ENCODE measurements at places on chromosomes 1 and 21. TPM values are rescaled to one million over a fixed set of nuclear protein-coding genes. Genes with fewer than 3 reads are reported as not detected.

DNA sequence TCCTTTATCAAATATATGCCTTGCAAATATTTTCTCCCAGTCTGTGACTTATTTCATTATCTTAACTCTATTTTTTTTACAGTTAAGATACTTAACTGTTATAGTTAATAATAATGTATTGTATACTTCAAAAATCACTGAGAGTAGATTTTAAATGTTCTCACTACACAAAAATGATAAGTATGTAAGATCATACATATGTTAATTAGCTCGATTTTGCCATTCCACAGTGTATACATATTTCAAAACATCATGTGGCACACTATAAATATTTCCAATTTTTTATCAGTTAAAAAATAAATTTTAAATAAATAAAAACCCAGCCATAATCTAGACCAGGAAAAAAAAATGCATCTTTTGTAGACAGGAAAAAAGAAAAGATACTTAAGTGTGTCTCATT, 27.2 kb downstream of the CTTNBP2NL start:
- DNase-seq, result no peak

DNA sequence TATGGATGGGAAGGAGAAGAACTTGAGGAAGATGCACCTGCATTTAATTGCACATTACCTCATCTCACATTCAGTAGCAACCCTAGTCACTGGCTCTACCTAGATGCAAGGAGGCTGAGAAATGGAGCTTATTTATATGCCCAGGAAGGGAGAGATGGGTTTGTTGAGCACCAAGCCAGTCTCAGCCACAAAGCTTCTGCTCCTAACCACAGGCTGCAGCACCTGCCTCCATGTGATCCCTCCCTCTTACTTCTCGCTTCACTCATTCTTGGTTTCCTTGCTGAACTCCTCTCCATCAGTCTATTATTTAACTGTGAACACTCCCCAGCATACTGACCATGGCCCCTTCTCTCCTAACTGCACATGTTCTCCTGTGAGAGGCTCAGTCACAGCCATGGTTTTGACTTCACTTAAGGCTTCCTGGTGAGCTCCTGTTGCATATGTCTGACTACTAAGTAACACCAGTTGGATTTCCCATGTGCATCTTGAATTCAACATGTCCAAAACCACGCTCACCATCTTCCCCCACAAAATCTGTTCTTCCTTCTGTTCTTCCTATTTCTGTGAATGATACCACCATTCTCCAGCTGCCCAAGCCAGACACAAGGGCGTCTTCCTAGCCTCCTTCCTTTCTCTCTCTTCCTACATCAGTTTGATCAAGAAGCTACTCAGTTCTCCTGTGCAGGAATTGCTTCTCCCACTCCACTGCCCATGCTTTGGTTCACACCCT, 139.8 kb downstream of the AK5 start:
- DNase-seq, result no peak

SLC25A24 gene
- total RNA-seq, result 22.1 TPM

GRCh38 chr1:23403735-23404486, 20.6 kb downstream of the TCEA3 start:
- peak; percentile 71 for DNase-seq

COL8A2 gene
- total RNA-seq, result 0.24 TPM

VWA5B1 gene
- not detected for total RNA-seq

DDX20 gene
- total RNA-seq, result 21.5 TPM

DNA sequence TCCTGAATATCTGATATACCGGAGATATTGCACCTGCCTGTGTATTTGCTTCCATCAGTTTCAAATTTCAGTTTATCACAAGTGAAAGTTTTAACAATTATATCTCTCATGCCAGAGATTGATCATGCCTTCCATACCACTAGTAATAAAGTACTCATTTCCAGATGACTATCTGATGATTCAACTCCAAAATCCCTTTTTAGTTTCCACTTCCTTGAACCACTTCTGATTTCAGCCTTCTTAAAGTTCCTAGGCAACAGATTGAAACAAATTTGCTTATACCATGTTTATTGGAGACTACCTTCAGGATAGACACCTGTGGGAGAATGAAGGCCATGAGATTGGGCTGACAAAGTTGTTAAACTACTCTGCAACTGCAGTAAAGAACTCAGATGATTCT, 21.5 kb upstream of the COL11A1 start:
- no peak for DNase-seq

DNA sequence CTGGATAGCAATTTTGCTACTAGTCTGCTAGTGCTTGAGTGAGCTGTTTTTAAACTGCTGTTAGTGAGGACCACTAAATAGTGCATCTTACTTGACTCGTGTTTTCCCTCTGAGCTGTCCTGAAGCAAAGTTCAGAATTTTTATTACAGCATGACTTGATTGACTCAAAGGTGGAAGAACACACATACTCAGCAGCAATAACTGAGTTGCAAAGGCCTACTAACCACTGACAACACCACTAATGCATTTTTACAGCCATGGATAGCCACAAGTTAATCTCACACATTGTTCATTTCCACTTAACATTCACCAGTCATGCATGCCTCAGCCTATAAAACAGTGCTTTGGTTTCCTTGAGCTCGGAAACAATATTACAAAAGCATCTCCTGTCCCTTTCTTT, 148.7 kb downstream of the RUNX1 start:
- no peak for DNase-seq

GRCh38 chr1:97919585-97920261, 1.1 kb downstream of the DPYD start:
- DNase-seq, result no peak

GRCh38 chr1:179781962-179782361, 38.9 kb downstream of the FAM163A start:
- DNase-seq, result no peak

DNA sequence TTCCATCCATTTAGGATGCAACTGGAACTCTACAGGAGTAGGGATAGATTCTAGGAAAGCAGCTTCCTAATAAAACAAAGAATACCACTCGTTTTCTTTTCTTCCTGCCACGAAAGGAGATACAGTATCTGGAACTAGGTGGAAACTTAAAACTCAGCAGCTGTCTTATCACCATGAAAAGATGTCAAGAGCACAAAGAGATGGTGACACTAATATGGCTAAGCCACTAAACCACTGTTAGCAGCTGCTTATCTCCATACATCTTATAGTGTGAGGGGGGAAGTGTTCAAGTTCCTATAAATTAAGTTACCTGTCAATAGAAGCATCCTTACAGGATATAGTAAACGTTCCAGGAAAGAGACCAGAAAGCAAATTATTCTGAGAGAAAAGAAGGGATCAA, 162.5 kb downstream of the TYW3 start:
- no peak for DNase-seq

TTC39A gene
- total RNA-seq, result 0.38 TPM

- DNase-seq, result no peak
These were observed 149.2 kb upstream of the PLD5 start for GRCh38 chr1:242673652-242674051.

DNA sequence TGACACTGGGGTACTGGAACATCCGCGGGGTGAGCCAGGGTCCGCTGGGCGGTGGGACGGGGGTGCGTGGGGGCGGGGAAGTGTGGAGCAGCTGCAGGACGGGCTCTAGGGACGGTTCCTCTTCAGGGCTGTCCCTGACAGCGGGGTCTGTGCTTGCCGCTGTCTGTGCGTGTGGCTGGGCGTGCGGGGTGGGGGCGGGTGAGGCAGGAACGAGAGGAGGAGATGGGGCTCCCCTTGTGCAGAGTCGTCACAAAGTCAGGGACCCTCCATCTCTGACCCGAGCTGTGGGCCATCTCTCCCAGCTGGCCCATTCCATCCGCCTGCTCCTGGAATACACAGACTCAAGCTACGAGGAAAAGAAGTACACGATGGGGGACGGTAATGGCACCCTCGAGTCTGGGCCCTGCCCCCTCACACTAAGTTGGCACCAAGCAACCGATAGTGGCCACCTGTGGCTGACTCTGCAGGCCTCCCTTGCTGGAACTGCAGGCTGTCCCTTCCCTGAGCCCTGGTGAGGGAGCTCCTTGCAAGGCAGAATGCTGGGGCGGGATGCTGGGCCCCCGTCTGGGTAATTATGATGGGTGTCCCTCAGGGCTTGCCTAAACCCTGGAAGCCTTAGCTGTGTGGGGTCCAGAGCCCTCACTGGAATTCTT, 392 bp downstream of the GSTM2 start:
- DNase-seq, result no peak

- DNase-seq, result peak; percentile 55
These were observed 759 bp downstream of the AHCTF1 start for GRCh38 chr1:246930830-246931548.

GRCh38 chr1:185741551-185741950, 7.4 kb downstream of the HMCN1 start:
- DNase-seq, result no peak

GRCh38 chr1:101025283-101025656, 314 bp downstream of the DPH5 start:
- DNase-seq, result no peak

DNA sequence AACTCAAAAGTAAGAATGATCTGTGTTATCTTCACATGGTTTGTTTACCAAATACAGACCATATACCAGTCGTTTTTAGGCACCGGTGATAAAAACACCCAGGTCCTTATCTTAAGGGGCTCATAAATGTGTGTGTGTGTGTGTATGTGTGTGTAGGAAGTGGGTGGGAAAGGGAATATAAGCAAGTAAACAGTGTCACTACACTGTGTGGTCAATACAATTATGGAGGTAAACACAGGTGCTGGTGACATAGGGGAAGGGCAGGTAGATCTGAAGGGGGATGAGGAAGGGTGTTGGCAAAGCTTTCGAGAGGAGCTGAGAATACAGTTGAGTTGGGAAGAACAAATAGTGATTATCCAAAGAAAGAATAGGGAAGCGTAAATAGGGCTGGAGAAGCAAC, 19.1 kb upstream of the MRPS6 start:
- no peak for DNase-seq

DNA sequence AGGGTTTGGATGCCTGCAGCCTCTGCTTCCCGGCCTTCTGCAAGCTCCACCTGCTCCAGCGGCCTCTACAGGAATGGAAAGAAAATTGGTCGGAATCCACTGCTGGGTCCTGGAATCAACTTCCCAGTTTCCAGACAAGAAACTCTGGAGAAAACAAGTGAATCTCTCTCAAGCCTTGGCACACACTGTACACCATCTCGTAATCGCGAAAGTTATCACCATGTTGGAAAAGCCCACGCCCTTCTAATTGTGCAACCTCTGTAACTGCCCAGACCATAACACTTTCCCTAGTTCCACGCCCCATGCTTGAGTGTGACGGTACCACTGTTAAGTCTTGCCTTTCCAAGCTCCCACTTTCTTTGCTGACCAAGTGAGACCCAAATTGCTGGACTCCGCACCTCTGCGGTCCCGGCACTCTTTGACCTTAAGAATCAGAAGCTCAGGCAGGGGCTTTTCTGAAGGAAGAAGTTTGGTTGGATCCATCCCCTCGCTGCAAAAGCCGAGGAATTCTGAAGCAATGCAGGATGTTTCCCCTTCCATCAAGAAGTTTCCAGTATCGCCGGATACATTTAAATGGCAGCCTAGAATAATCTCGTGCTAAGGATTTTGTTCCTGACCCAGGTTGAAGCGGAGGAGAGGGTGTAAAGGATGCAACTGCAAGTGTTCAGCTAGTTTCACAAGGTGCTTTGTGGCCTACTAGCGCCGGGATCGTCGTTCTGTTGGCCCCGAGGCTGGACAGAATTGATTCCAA, 6.2 kb downstream of the NR5A2 start:
- no peak for DNase-seq

KDM5B gene
- total RNA-seq, result 43.5 TPM

- no peak for DNase-seq
These were observed 703 bp upstream of the KRTAP12-1 start for GRCh38 chr21:44682580-44683151.

SH3D21 gene
- 9.9 TPM for total RNA-seq

- DNase-seq, result no peak
These were observed 26.3 kb downstream of the ADAM30 start for GRCh38 chr1:119869995-119870394.

- DNase-seq, result no peak
These were observed 109.8 kb downstream of the MAST2 start for GRCh38 chr1:45913183-45913683.

GRCh38 chr1:204506969-204507316, 9.3 kb upstream of the MDM4 start:
- peak; percentile 66 for DNase-seq

DNA sequence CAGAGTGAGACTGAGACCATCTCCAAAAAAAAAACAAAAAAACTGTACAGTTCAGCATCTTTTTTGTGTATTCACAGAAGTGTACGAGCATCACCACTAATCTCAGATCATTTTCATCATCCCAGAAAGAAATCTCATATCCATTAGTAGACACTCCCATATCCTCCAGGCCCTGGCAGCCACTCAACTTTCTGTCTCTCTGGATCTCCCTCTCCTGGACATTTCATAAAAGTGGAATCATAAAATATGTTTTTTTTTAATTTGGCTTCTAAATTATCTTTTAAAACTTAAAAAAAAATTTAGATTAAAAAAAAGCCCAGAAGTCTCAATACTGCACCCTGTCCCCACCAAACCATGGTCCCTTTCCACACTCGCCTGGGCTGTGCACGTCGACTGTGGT, 22.1 kb downstream of the RIPPLY3 start:
- no peak for DNase-seq

DNA sequence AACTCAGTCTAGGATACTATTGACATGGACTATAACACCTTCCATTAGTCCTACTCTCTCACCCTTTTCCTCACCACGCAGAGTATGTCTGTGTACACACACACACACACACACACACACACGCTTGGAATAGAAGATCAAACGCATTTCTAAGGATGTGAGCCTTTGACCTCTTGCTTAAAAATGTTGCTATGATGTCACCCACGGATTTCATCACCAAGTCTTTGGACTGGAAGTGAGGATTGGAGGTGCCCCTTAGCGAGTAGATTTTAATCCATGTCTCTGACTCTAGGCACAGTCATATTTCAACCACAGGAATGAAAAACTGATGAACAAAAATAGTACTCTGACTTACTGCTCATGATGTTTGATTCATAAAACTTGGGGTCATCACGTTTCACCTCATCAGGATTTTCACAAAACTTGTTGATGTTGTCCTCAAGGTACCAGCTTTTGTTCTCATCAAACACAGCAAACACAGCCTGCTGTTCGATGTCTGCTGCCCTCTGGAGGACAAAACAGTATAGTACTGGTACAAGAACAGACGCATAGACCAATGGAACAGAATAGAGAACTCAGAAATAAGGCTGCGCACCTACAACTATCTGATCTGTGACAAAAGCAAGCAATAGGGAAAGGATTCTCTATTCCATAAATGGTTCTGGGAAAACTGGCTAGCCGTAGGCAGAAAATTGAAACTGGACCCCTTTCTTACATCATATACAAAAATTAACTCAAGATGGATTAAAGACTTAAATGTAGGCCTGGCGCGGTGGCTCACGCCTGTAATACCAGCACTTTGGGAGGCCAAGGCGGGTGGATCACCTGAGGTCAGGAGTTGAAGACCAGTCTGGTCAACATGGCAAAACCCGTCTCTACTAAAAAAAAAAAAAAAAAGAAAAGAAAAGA, 39.9 kb downstream of the F5 start:
- no peak for DNase-seq

GRCh38 chr1:33791251-33791650, 72.6 kb upstream of the HMGB4 start:
- DNase-seq, result no peak

GRCh38 chr1:212920246-212920645, 30.1 kb upstream of the VASH2 start:
- no peak for DNase-seq

GRCh38 chr1:81111818-81112217, 688.9 kb upstream of the ADGRL2 start:
- no peak for DNase-seq

PRKAA2 gene
- not detected for total RNA-seq
